ENCODE measurements at places on chromosomes 3 and 15. TPM values are rescaled to one million over a fixed set of nuclear protein-coding genes. Genes with fewer than 3 reads are reported as not detected.

The ECE2 gene
- total RNA-seq = not detected

GRCh38 chr15:98844261-98844660 is 163.3 kb downstream of the PGPEP1L start:
- H3K4me1 ChIP-seq = peaks cover 3% of the 10 kb centered on the region
- H3K36me3 ChIP-seq = no peaks in the 10 kb centered on the region
- no peak for DNase-seq
- H3K4me3 ChIP-seq = no peak overlapping the region
- no peaks in the 10 kb centered on the region for H3K27me3 ChIP-seq

DNA sequence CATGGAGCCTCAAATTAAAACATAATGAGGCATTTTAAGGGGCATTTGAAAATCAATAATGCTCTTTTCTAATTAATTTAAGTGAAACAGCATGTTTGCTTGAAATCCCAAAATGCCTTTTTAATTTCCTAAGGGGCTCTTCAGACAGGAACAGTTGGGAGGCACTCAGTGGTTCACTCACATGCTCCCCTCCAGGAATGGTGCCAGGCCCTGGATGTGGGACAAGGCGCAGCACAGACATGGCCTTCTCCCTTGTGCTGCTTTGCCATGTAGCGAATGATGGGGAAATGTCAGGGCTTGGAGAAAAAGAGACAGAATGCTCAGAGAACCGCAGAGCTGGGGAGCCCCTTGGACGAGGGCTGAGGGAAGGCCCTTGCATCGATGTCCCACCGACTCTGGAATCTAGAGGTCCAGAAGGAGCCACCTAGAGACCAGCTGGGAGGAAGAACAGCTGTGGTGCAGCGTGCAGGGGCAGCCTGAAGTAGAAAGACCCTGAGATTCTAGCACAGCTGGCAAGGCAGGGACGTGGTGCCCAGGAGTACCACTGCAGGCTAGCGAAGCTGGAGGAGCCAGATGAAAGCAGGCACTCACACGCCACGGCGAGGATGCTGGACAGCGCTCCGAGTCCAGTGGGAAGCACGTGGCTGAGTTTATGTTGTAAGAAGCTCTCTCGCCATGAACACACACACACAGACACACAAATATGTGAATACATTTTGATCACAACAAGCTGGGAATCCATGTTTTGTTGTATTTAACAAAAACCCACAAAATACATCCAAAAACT is 27.0 kb downstream of the NSMCE3 start:
- H3K27ac ChIP-seq = no peak overlapping the region
- no peak for DNase-seq
- H3K27me3 ChIP-seq = no peaks in the 10 kb centered on the region

DNA sequence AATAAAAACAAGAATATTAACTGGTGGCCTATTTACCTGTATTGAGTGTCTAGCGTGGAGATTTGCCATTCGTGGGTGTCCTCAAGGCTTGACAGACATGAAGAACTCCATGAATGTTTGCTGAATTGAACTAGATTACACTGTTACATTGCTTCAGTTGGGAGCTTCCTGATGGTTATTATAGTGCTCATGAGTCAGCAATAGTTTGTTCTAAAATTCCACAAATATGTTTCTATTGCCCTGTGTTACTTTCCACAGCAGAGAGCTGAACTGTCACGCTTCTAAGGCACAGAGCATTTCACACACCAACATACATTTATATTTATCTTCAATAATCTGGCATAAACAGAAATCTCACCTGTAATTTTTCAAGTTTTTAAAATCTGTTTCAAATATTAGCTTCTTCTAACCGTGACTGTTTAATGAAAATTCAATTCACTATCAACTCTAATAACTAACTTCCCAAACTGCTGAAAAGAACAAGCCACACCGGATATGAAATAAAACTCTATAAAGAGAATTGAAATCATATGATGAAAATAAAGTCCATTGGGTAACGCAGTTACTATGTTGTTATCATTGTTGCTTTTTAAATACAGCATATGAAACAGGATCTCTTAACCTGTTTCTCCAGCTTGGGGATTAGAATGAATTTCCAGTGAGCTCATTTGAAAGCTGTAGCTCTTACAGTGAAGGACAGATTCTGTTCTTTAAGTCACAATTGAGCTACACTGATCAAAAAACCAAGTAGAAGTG is 61.2 kb upstream of the MCF2L2 start:
- no peak overlapping the region for H3K4me3 ChIP-seq
- H3K4me1 ChIP-seq = peaks cover 3% of the 10 kb centered on the region
- H3K27ac ChIP-seq = no peak overlapping the region
- peaks cover 44% of the 10 kb centered on the region for H3K36me3 ChIP-seq
- DNase-seq = no peak
